ENCODE measurements at places on chromosomes 4 and X.
A peak's percentile ranks its signal among the peaks of the same experiment; 100 is the strongest.

DNA sequence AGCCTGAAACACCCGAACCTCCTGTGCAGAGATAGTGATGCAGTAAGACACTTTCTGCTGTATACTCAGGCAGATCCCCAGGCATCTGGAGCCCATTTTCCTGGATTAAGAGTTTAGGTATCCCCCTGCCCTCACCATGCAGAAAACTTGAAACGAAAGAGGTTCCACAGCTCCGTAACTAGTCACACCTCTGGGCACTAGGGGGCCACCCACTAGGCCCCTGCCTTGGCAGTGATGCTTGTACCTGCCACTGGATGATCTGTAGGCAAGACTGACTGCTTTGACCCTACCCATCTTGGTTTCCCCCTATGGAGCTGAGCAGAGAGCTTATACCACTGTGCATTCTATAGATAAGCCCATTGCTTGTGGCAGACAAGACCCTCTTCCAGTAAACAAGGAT lies 940.6 kb downstream of the PCDH19 start:
- no peaks in the 10 kb centered on the region for H3K36me3 ChIP-seq
- H3K27ac ChIP-seq: no peak overlapping the region
- no peak overlapping the region for H3K4me3 ChIP-seq
- no peaks in the 10 kb centered on the region for H3K27me3 ChIP-seq
- no peak for DNase-seq

- no peak for DNase-seq
- peak overlapping the region; percentile 47 for H3K4me3 ChIP-seq
- peak overlapping the region; percentile 87 for H3K27ac ChIP-seq
- peaks cover 11% of the 10 kb centered on the region for H3K36me3 ChIP-seq
Measured at GRCh38 chrX:3271834-3272186, 74.6 kb downstream of the MXRA5 start.

GRCh38 chrX:41781500-41781899 lies 57.5 kb downstream of the GPR82 start:
- H3K27ac ChIP-seq: no peak overlapping the region
- H3K36me3 ChIP-seq: no peaks in the 10 kb centered on the region
- no peaks in the 10 kb centered on the region for H3K27me3 ChIP-seq
- H3K4me1 ChIP-seq: peaks cover 27% of the 10 kb centered on the region

GRCh38 chr4:139633195-139633594 lies 32.4 kb upstream of the MGST2 start:
- no peaks in the 10 kb centered on the region for H3K36me3 ChIP-seq
- no peak for DNase-seq
- peaks cover 2% of the 10 kb centered on the region for H3K4me1 ChIP-seq
- peaks cover 28% of the 10 kb centered on the region for H3K27me3 ChIP-seq
- H3K4me3 ChIP-seq: no peak overlapping the region

DNA sequence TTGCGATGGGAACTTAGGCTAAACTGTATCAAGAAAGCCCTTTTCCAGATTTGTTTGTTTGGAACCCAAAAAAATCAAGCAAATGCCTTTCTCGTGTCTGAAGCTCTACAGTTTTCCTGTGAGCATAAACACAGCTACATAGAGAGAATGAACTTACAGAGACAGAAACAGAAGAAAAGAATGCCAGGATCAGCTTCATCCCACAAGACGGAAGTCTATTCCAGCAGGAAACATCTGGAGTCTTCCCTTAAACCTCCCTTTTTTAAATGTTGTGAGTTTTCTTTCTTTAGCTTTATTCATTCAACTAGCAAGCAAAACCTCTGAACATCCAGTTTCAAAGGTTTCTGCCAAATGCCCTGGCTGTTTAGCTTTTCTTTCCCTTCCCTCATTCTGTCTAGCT lies 32.6 kb upstream of the ZFP42 start:
- no peak for DNase-seq
- H3K4me1 ChIP-seq: peaks cover 8% of the 10 kb centered on the region
- no peak overlapping the region for H3K4me3 ChIP-seq
- H3K27me3 ChIP-seq: no peaks in the 10 kb centered on the region
- H3K27ac ChIP-seq: no peak overlapping the region

DNA sequence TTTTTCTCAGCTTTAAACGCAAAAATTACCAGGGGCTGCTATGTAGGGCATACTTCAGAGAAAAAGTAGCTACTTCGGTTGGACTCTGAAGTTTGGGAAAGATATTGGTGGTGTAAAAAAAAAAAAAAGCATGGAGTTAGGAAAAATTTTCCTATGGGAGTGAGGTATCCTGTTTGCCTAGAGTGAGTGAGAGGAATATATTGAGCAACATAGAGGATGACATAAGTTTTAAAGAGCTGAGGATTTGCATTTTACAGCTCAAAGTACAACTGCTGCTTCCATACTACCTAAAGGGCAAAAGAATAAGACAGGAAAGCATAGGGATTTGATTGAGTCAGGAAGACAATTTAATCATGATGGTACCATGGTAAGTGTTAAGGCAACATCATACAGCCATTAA lies 7.3 kb downstream of the GPRASP1 start:
- no peak for DNase-seq
- H3K27me3 ChIP-seq: no peaks in the 10 kb centered on the region

DNA sequence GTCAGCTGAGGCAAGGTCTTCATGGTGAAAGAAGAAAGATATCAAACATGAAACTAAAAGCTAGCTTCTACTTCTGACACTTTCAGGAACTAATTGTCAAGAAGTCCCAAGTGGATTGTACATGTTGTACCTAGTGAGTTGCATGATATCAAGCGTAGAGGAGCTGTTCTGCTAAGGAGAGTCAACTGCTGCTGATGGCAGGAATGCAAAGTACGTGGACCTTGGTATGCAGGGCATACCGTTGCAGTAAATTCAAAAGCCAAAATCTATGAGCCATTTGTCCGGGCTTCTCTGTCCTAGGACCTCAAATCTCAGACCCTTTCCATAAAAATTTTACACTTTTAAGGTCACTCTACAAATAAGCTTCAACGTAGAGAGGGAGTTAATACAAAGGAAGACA lies 446.2 kb downstream of the KCTD8 start:
- H3K4me1 ChIP-seq: no peaks in the 10 kb centered on the region
- H3K27me3 ChIP-seq: no peaks in the 10 kb centered on the region
- H3K36me3 ChIP-seq: no peaks in the 10 kb centered on the region
- no peak for DNase-seq

DNA sequence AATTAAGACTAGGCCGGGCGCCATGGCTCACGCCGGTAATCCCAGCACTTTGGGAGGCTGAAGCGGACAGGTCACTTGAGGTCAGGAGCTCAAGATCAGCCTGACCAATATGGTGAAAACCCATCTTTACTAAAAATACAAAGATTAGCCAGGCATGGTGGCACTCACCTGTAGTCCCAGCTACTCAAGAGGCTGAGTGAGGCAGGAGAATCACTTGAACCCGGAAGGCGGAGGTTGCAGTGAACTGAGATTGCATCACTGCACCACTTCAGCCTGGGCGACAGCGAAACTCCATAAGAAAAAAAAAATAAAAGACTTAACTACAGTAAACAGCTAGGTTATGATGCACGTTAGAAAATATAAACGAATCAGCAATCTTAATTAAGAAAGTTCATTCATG lies 216.0 kb upstream of the TEX13C start:
- no peak overlapping the region for H3K4me3 ChIP-seq
- no peak overlapping the region for H3K27ac ChIP-seq
- no peaks in the 10 kb centered on the region for H3K4me1 ChIP-seq
- no peaks in the 10 kb centered on the region for H3K27me3 ChIP-seq

All from osteocyte (in vitro differentiated cells).